ENCODE measurements at places on chromosomes 3 and 15.

DNA sequence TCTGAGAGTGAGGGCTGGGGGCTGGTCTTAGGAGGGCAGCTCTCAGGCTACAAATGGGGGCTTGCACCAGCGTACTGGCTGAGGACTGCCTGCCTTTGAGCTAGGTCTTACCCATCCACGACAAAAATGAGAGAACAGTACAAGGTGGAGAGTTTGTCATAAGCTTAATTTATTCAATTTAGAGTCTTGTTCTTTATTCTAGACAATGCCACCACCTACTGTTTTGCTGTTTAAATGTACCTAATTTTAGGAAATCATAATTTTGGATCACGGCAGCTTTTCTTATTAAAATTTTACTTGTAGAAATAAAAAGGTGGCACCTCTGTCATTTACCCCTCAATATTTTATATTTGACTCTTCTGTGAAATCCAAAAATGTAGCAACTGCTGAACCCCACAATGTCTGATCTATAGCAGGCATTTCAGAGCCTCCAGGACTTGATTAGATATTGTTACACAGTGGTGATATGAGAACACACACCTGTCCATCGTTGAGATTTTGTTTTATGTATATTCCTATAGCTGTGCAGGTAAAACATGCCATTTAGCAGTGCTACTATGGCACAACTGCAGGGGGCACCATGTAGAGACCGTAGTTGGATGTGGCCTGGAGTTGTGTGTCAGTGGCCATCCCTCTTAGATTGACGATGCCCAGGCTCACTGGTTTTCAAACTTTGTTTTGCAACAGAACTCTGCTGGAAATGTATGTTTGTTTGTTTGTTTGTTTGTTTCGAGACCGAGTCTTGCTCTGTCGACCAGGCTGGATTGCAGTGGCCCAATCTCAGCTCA, 88.6 kb downstream of the SLCO3A1 start:
- no peak for DNase-seq

- DNase-seq = no peak
Observed at GRCh38 chr3:150538324-150539208, 7.7 kb downstream of the SERP1 start.

DNA sequence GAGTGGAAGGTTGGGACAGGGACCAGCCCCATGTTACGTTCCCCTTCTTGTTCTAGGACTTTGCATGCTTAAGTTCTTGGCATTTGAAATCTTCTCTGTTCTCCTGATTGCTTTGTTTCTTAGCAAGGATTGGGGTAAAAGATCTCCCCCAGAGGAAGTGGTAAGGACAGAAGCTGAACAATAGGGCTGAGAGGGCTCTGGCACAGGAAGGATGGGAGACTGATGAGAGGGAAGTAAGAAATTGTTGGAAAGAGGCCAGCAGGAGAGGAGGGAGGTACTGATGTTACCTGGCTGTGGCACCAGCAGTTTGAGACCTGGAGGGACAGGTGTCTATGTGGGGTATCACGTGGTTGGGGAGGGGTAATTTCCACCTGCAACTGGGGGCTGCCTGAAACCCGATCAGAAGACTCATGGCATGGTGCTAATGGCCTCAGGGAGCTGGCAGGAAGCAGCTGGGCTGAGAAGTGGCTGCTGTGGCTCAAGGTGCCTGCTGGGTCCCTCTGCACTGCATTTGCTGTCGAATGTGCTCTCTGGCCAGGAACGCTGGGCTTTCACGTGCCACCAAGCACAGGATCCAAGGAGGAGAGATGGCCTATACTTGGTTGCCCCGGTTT, 108.4 kb downstream of the LSM3 start:
- DNase-seq = no peak

DNA sequence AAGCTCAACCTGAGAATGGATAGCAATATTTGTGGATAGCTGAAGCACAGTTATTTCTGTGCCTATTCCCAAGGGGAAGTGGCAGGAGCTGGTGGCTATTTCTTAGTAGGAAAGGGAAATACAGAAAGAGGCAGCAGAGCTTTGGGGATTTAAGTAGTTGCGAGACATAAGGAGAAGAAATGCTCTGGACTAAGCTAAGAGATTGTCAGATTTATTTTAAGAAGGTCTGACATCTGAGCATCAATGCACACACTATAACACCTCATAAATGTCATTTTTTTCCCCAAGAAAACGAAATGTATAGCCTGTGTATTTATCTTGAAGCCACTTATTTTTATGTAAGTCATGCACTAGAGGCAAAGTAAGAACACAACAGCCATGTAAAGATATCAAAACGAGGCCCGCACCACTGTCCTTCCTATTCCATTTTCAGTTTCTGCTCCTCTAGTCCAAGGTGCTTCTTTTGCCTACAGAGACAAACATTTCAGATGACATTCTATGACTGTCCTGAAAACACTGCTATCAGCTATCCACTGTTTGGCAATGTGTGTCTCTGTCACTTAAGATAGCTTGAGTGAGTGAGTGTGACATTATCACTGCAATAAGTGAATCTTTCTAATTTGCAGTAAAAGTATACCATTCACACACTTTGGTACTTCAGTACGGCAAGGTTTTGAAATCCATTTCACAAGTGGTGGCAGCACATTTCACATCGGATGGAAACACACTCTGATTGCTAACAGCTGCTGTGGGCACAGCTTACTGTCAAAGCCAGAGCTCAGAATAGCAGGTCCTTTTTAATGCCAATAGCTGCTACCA, 62.7 kb upstream of the ICE2 start:
- no peak for DNase-seq

GRCh38 chr3:160676547-160677303, at the start of gene ARL14:
Gene ARL14, plus strand, starts transcription at chr3:160677160. Its CDS starts 187 bp downstream, at chr3:160677347.
- no peak for DNase-seq

DNA sequence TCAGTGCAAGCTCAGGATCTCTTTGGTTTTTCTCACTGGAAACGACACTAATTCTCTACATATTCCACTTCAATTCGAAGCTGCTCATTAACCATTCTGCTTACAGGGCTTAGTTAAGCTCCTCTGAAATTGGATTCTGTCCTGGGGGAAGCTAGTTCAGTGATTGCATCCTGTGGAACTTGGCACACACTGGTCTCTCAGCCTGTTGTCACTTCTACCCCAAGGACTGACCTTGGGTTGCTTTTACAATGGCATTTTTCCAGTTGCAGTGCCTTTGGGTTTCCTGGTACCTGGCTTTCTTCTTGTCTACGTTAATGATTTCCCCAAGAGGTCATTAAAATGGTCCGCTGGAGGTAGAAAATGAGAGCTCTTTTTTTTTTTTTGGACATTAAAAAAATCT, 33.3 kb upstream of the GABRB3 start:
- no peak for DNase-seq

- DNase-seq = no peak
Observed at GRCh38 chr15:38075466-38075865, 141.0 kb downstream of the TMCO5A start.

GRCh38 chr3:194797555-194798250, 112.0 kb downstream of the FAM43A start:
- no peak for DNase-seq

- DNase-seq = no peak
Observed at GRCh38 chr15:67156834-67157233, 91.4 kb downstream of the SMAD3 start.

DNA sequence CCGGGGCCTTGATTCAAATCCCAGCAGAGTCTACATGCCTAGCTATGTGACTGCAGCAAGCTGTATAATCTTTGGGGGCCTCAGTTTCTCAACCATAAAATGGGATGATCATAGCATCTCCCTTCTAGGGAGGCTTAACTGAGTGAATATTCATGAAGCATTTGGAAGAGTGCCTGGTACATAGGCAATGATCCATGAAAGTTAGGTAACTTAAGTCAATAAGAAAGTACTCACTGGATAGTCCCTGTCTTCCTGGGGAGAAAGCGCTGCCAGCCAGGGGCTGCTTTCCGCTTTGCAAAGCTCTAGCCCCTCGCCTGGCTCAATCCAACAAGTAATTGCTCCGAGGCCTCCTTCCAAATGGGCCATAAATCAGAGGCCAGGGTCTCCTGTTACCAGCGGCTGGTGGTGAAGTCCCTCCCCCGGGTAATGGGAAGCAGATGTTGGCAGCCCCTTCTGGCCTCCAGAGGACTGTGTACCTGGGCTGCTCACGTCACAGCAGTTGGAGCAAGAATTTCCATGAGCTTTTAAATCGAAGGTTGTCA, 521.9 kb upstream of the PROK2 start:
- DNase-seq = peak; percentile 69

DNA sequence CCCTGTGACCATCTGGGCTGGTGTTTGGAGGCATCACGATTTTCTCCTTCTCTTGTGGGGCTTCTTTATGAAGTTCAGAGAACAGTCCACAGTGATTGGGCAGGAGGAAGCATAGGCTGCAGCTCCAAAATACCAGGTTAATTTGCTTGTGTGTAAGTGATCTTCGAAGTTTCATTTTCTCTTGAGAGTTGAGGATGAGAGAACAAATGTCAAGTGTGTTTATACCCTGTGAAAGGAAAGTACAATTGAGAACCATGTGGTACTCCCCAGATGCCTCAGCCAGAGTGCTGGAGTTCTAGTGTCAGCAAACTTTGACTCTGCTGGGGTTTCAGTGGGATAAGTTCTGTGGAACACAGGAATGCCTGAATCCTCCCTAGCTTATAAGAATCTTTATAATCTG, 357.1 kb upstream of the CFAP20DC start:
- no peak for DNase-seq

DNA sequence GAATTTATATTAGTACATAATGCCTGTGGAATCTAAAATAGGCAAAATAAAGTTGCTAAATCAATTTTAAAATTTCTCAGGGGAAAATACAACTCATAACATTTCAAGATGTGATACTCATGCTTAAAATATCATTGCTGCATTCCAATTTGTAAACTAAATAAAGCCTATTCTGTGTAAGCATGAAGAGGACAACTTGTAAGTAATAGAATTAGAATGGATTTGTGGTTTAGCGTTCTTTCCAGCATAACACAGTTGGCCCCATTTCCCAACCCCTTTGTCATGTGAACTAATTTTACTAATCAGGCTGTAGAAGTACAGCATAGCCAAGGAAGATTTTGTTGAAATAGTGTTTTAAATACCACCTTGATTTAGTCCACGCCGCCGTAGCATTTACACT, 437.2 kb downstream of the SI start:
- DNase-seq = no peak

Data from HEK293T (cell line).